Left hindlimb (tissue), 1 donor: ENCODE measurements at places on chromosomes 12 and 14.

DNA sequence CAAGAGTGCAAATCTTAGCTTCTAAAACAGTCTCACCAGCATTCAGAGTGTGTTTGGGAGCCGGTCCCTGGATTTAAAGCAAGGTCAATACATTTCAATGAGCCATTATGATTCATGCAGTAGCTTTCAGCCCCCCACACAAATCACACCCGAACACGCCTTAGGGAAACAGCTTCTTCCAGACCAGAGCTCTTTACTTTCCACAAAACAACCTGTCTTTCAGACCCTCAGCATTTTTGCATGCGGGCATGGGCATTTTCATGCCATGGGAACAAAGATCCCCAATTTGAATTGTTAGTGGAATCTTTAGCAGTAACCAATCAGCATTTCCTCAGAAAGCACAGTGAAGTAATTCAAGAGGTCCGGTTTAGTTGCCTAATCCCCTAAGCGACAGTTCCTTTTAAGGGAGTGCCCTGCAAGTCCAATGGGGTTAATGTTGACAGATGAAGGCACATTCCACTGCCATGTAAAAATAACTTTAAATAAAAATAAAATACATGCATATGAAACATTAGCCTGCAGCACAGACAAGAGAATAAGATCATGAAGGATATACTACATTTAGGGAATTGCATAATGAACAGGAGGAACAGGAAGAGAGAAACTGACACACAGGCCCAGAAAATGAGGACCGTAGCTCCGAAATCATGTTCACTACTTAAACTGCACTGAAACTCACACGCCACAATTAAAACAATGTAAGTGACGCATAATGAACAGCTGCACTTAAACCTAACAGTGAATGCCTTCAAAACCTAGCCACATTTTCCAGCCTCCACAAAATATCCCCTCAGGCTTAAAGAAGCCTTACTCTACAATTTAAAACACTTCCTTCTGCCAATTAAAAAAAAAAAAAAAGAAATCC, 4.0 kb downstream of the VPS37B start:
- DNase-seq: no peak

- peak; percentile 46 for DNase-seq
Observed at GRCh38 chr14:69263364-69263763, 3.4 kb downstream of the GALNT16 start.

- no peak for DNase-seq
Observed at GRCh38 chr12:51753980-51754675, 94.4 kb downstream of the FIGNL2 start.

DNA sequence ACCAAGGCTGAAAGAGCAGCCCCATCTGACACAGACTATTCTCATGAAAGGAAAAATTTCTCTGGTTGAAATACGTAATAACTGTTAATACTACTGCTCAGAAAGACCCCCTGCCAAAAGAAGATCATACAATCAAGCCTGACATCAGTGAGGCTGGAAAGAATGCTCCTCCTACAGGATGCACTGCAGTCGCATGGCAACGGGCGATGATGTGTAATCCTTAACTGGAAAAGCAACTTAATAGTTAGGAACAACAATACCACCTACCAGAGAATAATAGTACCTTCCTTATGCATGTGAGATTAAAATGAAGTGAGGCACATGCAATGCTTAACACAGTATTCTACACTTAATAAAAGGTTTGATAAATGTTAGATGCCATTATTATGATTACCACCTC, 1.2 kb upstream of the GOLGA5 start:
- DNase-seq: no peak

GRCh38 chr14:93045965-93046704, 69.6 kb downstream of the ITPK1 start:
- no peak for DNase-seq

- DNase-seq: peak; percentile 67
Observed at GRCh38 chr14:63388766-63389431, 70.2 kb upstream of the GPHB5 start.

DNA sequence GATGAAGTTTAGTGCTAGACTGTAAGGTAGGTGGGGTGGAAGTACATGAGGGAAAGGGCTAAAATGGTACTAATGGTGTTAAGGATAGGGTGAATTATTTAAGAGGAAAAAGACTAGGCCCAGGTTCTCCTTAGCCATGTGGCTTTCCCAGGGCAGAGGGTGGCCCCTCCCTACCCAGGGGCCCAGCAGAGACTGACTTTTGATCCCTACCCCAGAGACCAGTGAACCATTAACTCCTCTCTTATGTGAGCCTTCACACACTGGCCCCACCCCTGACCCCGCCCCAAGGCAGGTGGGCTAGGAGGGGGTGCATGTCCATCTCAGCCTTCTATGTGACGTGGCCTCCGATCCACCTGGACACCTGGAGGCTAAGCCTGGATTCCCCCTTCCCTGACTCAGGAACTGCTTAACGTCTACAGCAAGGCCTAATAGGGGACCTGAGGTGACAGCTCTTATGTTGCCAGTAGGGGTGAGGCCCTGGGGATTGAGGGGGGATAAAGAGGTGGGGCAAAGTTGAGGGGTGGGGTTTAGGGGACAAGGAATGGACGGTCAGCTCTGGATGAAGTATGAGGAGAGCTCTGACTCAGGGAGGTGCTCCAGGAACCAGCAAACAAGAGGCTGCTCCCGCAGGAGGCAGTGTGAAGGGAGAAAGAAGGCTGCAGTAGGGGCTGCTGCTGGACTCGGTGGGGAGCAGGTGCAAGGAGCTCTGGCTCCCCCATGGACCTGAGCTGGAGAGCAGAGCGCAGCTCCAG, 757 bp downstream of the SLC39A5 start:
- DNase-seq: no peak
